ENCODE measurements at places on chromosomes 7 and 10.
A peak's percentile ranks its signal among the peaks of the same experiment; 100 is the strongest.

DNA sequence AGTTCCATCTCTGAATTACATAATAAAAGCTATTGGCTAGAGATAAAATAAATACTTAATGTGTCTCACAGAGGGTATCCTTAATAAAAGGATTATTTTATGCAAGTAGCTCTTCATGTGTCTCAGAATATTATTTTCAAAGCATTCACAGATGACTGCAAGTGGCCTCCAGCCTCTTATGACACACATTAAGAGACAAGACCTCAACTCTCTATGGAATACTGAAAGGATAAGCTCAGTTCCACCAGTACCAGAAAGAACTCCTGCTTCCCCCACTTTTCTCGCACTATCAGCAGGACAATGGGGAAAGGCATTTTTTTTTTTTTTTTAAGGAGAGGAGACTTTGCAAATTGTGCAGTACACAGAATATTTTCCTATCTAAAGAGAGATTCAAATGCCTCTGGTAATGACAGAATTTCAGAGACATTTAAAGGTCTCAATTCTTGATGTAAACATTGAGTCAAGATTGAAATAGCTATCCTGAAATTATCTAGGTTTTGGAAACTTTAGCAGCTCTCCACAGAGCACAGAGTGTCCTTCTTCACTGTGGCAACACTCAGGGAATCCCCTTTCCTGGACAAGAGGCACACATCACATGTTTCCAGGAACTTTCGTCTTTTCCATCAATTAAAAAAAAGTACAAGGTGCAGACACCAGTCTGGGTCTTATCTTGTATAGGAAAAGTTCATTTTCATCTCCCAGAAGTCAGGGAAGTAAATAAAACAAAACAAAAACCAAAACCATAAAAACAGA is 122.0 kb upstream of the ANK3 start:
- no peak for DNase-seq

DNA sequence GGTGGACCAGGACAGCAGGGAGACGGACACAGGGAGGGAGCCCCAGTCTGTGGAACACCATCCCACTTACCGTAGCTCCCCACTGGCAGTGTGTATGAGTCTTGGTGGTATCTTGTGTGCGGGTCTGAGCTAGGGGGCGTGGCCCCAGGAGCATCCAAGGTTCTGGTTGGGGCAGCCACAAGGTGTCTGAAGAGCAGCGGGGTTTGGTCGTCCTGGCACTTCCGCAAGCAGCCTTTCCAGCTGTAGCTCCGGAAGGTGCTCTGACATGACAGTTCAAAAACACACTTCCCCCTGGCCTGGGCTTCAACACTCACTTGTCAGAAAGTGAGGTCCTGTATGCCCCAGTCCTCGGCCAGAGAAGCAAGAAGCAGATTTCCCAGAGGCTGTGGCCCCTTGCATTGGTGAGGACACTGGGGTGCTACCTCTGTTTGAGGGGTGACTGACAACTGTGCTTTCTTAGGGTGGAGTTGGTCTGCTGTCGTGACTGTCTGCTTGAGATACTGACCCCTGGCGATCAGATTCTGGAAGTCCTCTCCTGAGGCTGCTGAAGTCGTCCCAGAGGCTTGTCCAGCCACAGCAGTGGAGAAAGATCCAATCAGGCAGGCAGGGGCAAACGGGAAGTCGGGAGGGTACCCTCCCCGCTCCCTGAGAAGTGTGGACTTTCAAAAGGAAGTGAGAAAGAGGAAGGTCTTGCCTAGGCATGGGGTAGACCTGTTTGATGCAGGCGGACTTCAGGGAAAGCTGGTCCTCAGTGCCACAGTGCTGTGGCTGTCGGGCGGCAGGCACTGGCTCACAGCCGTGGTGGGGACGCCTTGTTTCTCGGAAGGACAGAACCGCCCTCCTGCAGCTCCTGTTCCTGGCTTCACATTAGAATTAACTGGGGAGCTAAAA is 51.4 kb upstream of the PFKFB3 start:
- DNase-seq, result no peak

- DNase-seq, result no peak
These were observed 1.1 kb downstream of the TMEM196 start for GRCh38 chr7:19772306-19772705.

- no peak for DNase-seq
These were observed 2.0 kb downstream of the RHEB start for GRCh38 chr7:151517601-151518104.

GRCh38 chr7:117132321-117133120 is 179.2 kb downstream of the ST7 start:
- peak; percentile 42 for DNase-seq

GRCh38 chr7:4067476-4067760 is 614.7 kb upstream of the FOXK1 start:
- no peak for DNase-seq

GRCh38 chr10:84822931-84823630 is 494.7 kb downstream of the CCSER2 start:
- DNase-seq, result no peak

- no peak for DNase-seq
These were observed 433.9 kb downstream of the SORCS3 start for GRCh38 chr10:105075031-105075430.

GRCh38 chr7:69182596-69183467 is 415.4 kb upstream of the AUTS2 start:
- no peak for DNase-seq

DNA sequence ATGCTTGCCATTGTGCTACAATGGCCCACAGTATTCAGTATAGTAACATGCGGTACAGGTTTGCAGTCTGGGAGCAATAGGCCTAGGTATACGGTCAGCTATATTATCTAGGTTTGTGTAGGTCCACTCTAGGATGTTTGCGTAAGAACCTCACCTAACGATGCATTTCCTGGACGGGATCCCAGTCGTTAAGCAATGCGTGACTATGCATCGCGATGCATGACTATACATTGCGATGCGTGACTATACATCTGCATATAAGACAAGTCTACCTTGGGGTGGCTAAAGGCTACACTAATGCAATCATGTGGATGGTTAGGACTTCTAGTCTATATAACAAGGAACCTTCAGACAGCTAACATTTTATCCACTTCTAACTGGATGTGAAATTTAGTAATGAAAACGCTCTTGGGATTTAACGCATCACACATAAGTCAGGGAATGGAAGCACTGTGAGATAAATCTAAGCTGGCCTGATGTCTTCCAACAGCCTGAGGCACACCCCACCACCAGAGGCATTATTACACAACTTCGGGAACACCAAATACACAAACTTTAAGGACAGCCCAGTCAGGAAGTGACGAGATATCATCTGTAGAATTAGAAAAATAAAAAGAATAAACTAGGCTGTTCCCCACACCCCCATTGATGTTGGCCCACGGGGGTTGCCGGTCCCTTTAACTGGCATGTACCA is 9.2 kb downstream of the GNA12 start:
- no peak for DNase-seq

GRCh38 chr10:109427411-109427810 is 495.9 kb downstream of the XPNPEP1 start:
- no peak for DNase-seq

Measured in HCT116 (cell line).